ENCODE measurements at places on chromosomes 7 and 10. TPM values are rescaled to one million over a fixed set of nuclear protein-coding genes. Genes with fewer than 3 reads are reported as not detected.

PFKFB3 gene
- 69.4 TPM for total RNA-seq

GRCh38 chr10:59337201-59337652 is 25.1 kb downstream of the FAM13C start:
- no peaks in the 10 kb centered on the region for H3K27me3 ChIP-seq
- no peaks in the 10 kb centered on the region for H3K36me3 ChIP-seq
- no peaks in the 10 kb centered on the region for H3K4me1 ChIP-seq
- no peak overlapping the region for H3K27ac ChIP-seq

- no peak overlapping the region for H3K27ac ChIP-seq
- H3K36me3 ChIP-seq = no peaks in the 10 kb centered on the region
- no peaks in the 10 kb centered on the region for H3K4me1 ChIP-seq
- DNase-seq = no peak
- H3K4me3 ChIP-seq = no peak overlapping the region
Observed at GRCh38 chr7:81608748-81609382, 161.0 kb downstream of the HGF start.

GRCh38 chr10:75651417-75651816 is 220.0 kb downstream of the LRMDA start:
- no peaks in the 10 kb centered on the region for H3K36me3 ChIP-seq
- H3K27me3 ChIP-seq = peaks cover 2% of the 10 kb centered on the region
- H3K4me1 ChIP-seq = no peaks in the 10 kb centered on the region
- no peak overlapping the region for H3K4me3 ChIP-seq
- no peak overlapping the region for H3K27ac ChIP-seq

- H3K4me1 ChIP-seq = peaks cover 13% of the 10 kb centered on the region
- H3K4me3 ChIP-seq = no peak overlapping the region
- peaks cover 2% of the 10 kb centered on the region for H3K27me3 ChIP-seq
- no peaks in the 10 kb centered on the region for H3K36me3 ChIP-seq
- no peak overlapping the region for H3K27ac ChIP-seq
- DNase-seq = no peak
Observed at GRCh38 chr7:36765605-36766004, 41.3 kb upstream of the AOAH start.

MKX gene
- 0.23 TPM for total RNA-seq

- H3K27me3 ChIP-seq = no peaks in the 10 kb centered on the region
- DNase-seq = no peak
- H3K36me3 ChIP-seq = peaks cover 11% of the 10 kb centered on the region
- H3K27ac ChIP-seq = no peak overlapping the region
- peaks cover 42% of the 10 kb centered on the region for H3K4me1 ChIP-seq
- H3K4me3 ChIP-seq = no peak overlapping the region
Observed at GRCh38 chr10:5319863-5320262, 44.9 kb upstream of the UCN3 start.

- no peak overlapping the region for H3K4me3 ChIP-seq
- DNase-seq = no peak
- no peak overlapping the region for H3K27ac ChIP-seq
Observed at GRCh38 chr7:82172881-82173280, 270.7 kb downstream of the CACNA2D1 start.

GRCh38 chr10:122475591-122476332 is 14.4 kb downstream of the HTRA1 start:
- H3K27ac ChIP-seq = no peak overlapping the region
- H3K4me3 ChIP-seq = no peak overlapping the region
- no peaks in the 10 kb centered on the region for H3K4me1 ChIP-seq
- no peak for DNase-seq

GRCh38 chr10:26157734-26158133 is 58.8 kb upstream of the GAD2 start:
- H3K4me3 ChIP-seq = no peak overlapping the region
- no peaks in the 10 kb centered on the region for H3K4me1 ChIP-seq
- no peak for DNase-seq
- H3K27me3 ChIP-seq = no peaks in the 10 kb centered on the region

SLC26A3 gene
- total RNA-seq = not detected

IFIT1B gene
- 0.15 TPM for total RNA-seq

All from activated CD4-positive, alpha-beta memory T cell treated with anti-CD3 and anti-CD28 coated beads, Interleukin-2, amount 10 ng/mL, durations not matched to agents 7 days and 5 days (primary cell).